CD4-positive, CD25-positive, alpha-beta regulatory T cell (primary cell): ENCODE measurements at places on chromosomes 5 and 9.

GRCh38 chr9:73923796-73924195 lies 573.3 kb upstream of the RORB start:
- no peak for DNase-seq

DNA sequence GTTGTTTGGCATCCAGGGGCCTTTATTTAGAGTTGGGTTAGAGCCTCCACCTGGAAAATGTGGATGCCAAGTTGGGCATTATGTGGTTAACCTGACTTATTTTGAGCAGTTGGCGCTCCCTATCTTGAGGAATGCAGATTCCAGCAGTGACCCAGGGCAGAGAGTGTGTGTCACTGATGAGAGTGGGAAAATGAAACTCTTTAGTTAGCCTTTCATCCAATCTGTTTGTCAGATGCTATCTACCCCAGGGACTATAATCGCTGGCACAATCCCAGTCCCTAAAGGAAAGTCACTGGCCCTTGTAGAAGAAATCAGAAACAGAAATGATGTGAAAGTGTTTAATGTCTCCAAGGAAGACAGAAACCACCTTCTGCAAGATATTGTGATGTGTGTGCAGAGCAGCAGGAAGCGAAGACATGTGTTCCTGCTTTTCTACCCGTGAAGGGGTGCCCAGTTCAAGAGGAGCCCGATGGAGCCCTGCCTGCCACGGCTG lies 10.2 kb upstream of the STING1 start:
- DNase-seq: no peak

- DNase-seq: no peak
Measured at GRCh38 chr9:31700252-31701045, 684.0 kb upstream of the ACO1 start.

GRCh38 chr5:124697933-124698591 lies 48.4 kb downstream of the ZNF608 start:
- DNase-seq: no peak

GRCh38 chr5:100758780-100759179 lies 144.3 kb downstream of the ST8SIA4 start:
- DNase-seq: no peak

DNA sequence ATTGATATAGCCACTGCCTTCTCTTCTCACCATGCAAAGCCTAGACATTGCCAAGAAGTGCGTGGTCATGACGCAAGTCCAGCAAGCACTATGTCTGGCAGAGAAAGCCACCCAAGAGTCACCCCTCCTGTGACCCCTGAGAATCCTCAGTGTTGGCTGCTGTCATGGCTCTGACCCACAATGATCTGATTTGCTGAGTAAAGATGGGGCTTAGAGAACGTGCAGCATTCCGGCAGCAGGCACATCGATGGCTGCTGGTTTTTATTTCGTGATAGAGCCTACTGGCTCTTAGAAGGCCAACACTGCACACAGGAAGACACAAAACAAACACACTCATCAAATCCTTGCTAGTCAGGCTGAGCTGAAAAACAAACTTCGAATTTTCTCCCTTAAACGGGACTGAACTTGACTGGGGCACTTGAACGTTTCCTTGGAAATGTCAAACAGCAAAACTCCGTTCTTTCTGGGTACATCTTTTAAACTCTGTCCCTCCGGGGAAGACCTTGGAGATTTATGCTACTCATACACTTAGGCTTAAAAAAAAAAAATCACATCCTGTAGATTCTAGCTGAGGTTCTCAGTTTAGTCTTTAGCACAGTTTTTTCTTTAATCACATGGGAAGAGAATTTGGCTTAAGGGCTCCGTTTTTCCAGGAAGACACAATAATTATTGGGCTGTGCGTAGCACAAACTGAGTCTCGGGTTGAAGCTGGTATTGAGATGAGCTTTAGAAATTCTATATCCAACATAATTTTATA lies 88.2 kb upstream of the BASP1 start:
- no peak for DNase-seq

DNA sequence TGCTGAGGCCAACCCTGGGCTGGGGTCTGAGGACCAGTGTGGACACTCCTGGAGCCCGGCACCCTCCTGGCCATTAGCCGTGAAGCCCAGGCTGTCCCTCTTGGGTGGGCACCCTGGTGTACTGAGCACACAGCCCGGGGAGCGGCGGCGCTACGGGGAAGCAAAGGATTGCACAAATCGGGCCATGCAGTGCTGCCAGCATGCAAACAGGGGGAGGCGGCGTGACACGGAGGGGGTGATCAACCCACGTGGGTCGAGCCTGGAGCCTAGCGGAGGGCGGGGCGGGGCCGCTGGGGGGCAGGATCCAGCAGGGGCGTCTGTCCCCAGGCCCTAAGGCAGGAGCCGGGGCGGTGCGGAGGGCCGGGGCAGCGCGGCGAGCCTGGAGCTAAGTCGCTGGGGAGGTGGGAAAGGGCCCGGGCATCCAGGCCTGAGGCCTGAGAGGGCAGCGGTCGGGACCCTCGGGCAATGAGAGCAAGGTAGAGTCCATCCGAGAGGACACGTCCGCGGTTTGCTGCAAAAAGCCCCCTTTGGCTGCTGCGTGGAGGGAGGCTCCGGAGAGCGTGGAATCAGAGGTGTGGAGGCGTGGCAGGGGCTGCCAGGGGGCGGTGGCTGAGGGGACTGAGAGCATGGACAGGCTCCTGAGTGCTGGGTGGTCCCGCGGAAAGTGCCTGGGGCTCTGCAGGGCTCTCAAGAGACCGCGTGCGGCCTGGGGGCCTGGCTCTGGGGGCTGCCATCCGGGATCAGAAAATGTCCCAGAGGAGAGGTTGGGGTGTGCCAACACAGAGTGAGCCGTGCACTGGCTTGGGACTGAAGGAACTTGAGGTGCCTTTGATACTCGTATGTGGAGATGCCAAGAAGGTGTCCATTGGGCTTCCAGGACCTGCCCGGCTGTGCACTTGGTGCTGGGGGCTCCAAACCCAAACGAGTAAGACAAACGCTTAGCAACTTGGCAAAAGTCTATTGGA lies 94.2 kb downstream of the BARX1 start:
- DNase-seq: no peak

- DNase-seq: no peak
Measured at GRCh38 chr5:138875552-138875875, 379 bp upstream of the LRRTM2 start.

GRCh38 chr5:36885566-36886485 lies 9.3 kb downstream of the NIPBL start:
- DNase-seq: no peak

DNA sequence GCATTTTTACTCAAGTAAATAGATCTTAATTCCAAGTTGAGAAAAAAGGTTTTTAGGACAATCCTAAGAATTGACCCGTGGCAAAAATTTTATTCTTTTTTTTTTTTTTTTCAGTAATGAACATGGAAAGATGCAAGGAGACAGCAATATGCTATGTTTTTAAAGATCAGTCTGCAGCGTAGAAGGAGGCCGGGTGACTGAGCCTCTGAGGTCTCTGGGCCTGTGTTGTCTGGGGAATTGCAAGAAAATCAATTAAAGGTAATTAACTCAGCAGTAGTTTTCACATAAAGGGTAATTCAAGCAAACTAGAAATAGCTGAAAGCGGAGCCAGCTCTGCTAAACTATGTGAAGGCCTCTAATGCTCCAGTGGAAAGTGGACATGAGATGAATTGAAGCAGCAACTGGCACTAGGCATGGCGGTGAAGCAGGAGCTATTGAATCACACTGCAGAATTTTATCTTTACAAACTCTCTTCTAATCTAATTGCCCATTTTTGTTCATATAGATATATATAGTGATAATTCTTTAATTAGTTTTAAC lies 285.2 kb upstream of the ITGA1 start:
- DNase-seq: no peak

DNA sequence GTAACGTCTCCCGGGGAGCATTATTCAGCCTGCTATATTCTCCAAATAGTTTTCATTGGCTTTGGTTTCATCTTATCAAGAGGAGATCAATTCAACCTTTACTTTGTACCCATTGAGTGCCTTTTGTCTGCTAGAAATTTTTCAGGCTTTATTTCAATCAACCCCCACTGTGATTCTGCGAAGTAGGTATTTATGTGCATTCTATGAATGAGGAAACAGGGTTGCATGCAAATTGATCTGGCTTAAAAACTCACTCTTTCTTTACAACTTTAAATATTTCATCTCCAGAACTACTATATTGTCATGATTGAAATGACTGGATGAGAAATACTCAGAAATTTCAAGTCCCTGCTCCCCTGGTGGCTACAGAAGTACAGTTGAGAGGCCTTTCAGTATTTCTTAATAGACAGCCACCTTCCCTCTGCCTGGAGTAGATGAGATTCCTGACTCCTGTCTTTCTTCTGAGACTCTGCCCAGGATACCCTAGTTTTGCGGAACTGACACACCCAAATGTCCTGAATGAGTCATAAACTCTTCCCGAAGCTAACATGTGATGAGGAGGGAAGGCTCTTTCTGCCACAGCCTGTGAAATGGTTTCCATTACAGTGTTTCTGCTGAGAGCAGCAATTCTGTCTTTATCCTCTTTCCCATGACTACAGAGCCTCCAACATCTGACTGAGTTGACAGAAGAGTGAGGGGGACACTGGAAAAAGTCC lies 52.6 kb upstream of the TNC start:
- no peak for DNase-seq

DNA sequence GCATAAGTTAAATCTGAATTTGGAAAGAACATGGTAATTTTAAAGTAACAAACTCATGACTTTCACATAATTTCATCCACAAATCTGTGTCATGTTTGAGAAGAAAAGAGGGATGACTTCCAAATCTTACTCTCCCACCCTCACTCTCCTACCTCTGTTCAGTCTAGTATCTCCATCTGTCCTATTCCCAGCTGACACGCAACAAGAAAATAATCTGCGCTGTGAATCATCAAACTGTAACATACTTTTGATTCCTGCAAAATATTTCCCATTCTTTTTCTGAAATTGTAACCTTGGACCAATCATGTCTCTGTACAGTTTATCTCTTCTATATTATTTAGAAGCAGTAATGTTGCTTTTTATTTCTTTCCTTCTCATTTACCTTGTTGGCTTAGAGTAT lies 91.4 kb downstream of the SLC12A2 start:
- DNase-seq: no peak

GRCh38 chr5:165134155-165134554 lies 1628.7 kb downstream of the MAT2B start:
- no peak for DNase-seq

DNA sequence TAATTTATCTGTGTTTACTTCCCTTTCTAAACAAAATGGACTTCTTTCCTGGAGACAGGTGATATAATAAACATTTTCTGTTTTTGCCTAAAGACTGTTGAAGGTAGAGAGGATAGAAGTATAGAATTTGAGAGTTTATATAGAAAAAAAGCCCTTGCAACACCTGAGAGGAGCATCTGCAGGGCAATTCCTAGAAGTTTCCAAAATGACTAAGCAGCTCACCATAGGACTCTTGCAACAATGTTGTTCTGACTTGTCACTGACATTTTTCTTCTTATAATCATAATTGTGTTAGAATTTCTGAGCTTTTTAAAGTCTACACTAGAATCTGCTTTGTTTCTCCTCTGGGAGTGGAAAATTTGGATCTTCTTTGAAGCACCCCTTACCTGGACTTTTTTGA lies 216.8 kb downstream of the TUSC1 start:
- no peak for DNase-seq

- DNase-seq: no peak
Measured at GRCh38 chr5:90948969-90949368, 390.4 kb downstream of the ADGRV1 start.

DNA sequence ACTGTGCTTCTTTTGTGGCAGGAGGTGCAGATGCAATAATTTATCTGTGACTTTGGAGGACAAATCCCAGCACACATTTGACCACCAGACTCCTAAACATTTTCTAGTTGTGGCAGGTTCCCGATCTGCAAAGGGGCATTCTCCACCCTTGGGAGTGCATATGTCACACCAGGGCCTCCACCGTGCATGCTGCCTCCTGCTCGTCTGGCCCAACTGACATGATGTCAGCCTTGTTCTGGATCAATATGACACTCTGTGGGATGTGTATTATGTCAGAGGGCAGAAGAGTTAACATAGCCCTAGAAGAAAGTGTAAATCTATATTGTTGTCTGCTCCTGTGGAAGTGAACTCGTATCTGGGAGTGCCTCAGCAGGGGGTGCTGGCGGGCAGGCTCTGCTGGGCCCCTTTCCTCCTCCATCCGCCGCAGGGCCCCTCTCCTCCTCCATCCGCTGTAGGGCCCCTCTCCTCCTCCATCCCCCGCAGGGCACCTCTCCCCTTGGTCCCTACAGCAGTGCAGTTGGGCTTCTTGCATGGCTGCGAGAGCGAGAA lies 97.7 kb upstream of the PPP1R26 start:
- DNase-seq: no peak

GRCh38 chr5:6715758-6716628 lies 2.8 kb downstream of the TENT4A start:
- peak; percentile 85 for DNase-seq

DNA sequence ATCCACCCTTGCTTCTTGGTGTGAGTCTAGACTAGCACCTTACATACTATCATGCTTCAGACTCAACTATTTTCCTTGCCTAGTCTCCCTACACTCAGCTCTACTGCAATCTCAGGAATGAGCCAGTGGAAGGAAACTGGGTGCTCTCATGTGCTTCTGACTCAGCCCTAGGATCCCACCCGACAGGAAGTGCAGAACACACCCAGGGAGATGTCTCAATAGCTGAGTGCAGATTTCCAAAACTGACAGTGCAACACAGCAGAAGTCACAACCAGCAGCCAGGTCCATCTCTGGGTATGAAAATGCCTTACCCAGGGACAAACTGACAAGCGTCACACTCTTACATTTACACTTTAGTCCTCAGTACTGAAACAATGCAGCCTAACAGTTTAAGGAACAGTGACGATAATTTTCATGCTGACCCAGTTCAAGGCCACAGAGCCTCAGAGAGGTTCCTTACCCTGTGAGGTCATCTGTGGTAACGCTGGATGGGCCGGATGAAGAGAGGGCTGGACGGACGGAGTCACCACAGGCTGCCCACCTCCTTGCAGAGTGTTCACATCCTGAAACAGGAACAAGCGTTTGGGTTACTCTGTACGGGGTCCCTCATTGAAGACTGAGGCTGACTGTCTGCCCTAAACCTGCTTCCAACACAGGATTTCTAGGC lies 33.0 kb downstream of the FKBP15 start:
- no peak for DNase-seq

- DNase-seq: no peak
Measured at GRCh38 chr5:130796032-130796431, 369.0 kb downstream of the HINT1 start.

DNA sequence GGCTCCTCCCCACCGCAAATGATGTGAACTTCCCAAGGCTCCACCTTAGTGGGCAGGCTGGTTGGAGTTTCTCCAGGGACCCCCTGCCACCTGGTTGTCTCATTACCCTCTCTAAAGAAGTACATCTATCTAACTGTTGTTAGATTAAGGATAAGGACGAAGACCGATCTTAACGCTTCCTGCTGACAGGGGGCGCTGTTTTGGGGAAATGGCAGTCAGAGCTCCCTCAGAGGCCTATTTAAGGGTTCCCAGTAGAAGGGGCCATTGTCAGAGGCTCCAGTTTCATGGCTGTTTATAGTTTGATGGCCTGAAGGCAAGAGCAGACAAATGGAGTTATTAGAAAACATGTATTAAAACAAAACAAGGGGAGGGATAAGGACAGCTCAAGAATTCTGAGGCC lies 100.1 kb downstream of the SPEF2 start:
- no peak for DNase-seq

GRCh38 chr5:114469372-114469771 lies 107.5 kb downstream of the KCNN2 start:
- DNase-seq: no peak

GRCh38 chr5:127582773-127583370 lies 65.4 kb downstream of the PRRC1 start:
- no peak for DNase-seq
